ENCODE measurements at places on chromosomes 6 and 20. TPM values are rescaled to one million over a fixed set of nuclear protein-coding genes. Genes with fewer than 3 reads are reported as not detected.

GINS1 gene
- total RNA-seq, result 30.4 TPM

SLC22A1 gene
- 0.86 TPM for total RNA-seq

GRCh38 chr6:56416247-56416646 lies 168.9 kb upstream of the COL21A1 start:
- DNase-seq, result no peak

- no peak for DNase-seq
These were observed 29.1 kb downstream of the MYH7B start for GRCh38 chr20:34984756-34985261.

GRCh38 chr20:36173451-36173933 lies 19.0 kb downstream of the EPB41L1 start:
- no peak for DNase-seq
